ENCODE measurements at places on chromosomes 4 and X.

- no peak for DNase-seq
These were observed 186.1 kb upstream of the SLITRK2 start for GRCh38 chrX:145631461-145631951.

DNA sequence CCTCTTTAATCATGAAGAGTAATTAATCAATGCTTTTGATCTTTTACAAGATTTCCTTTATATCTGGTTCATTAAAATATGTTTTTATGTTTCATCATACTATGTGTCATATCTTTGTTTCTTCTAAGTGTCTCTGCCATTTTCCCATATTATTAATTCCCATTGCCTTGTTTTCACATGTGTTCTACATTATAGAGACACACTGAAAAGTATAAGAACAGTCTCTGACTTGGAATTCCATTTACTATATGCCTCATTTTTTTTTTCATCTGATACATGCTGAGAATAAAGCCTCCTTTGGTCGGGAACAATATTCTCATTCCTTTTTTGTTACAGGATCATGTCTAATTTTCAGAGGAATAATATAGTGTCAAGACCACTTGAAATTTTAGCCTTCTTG is 4.3 kb downstream of the BANK1 start:
- DNase-seq: no peak

- no peak for DNase-seq
These were observed 1419.8 kb downstream of the ADGRL3 start for GRCh38 chr4:62619971-62620370.

- no peak for DNase-seq
These were observed 1.8 kb downstream of the FLNA start for GRCh38 chrX:154372612-154373022.

GRCh38 chrX:112577146-112577545 is 102.6 kb downstream of the LHFPL1 start:
- no peak for DNase-seq

All from thyroid gland (tissue), 4 donors.